ENCODE measurements at places on chromosomes 2 and 18.

DNA sequence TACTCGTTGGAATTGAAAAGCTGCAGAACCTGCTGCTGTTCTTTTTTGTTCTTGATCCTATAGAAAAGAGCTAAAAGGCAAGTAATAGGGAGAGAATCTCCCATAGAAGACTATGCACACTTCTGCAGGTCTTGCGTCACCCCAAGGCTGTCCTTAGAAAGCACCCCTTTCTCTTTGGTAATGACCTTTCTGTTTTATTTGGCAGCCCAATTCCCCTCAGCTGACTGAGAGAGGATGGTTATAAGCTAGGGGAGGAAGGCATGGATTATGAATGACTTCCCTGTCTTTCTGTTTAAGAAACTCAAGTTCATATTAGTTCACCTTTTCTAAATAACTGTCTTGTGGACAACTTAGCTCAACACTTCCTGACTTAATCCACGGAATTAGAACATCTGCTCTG is 122.9 kb downstream of the TXNL1 start:
- no peak for DNase-seq

GRCh38 chr2:5677133-5677532 is 15.1 kb upstream of the SOX11 start:
- no peak for DNase-seq

- DNase-seq, result no peak
These were observed 185.6 kb downstream of the RTP5 start for GRCh38 chr2:242054881-242055801.

GRCh38 chr2:130381145-130381544 is 25.3 kb downstream of the PTPN18 start:
- no peak for DNase-seq

DNA sequence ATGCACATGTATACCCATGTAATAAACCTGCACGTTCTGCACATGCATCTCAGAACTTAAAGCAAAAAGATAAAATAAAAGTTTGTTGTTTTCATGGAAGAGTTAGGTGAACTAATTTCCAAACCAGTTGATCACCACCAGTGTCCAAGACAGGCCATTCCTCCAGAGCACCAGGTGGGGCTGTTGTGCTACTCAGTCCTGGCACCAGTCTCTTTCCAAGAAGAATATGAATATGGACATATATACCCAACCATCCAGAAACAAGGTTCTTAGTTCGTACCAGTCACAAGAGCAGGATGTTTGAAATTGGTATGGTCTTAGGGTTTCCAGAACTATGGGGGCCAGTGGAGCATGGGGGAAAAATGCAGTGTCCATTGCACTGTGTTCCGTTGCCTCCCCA is 17.2 kb upstream of the TNP1 start:
- DNase-seq, result no peak

- DNase-seq, result no peak
These were observed 21.0 kb downstream of the PAX8 start for GRCh38 chr2:113257516-113258264.

DNA sequence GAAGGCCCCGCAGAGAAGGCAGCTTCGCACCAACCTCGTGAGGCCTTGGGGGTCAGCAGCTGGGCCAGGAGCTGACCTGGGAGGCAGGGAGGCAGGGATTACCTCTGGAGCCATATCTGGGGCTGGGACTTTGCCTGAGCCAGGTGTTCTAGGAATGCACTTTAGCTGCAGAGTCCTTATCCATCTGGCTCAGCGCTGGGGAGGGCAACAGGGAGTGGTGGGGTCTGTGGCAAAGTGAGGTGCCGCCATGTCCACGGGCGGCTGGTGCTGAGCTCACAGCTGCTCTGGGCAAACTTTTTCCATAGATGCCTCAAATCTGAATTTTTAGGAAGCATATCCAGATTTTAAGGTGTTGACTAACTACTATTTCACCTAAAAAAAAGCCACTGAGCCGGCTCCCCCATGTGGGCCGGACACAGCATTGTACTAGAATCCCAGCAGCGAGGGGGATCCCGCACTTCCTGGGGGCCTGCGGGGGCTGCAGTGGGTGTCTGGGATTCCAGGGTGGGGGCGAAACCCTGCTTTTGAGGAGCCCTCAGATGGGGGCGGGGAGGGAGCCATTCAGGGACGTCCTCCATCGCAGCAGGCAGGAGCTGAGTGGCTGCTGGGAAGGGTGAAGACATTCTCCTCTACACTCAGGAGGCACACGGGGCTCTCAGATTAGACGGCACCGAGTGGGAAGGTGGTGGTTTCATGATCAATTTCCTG is 34.6 kb downstream of the RTP5 start:
- no peak for DNase-seq

- DNase-seq, result peak; percentile 79
These were observed 12.2 kb downstream of the ARPC2 start for GRCh38 chr2:218229239-218229638.

GRCh38 chr18:32707586-32707985 is 65.2 kb downstream of the KLHL14 start:
- no peak for DNase-seq

GRCh38 chr2:64857581-64858471 is 131.4 kb upstream of the SLC1A4 start:
- DNase-seq, result no peak

- no peak for DNase-seq
These were observed 13.5 kb upstream of the CALCRL start for GRCh38 chr2:187461294-187462261.

GRCh38 chr2:32864334-32865111 is 82.2 kb upstream of the LTBP1 start:
- no peak for DNase-seq

- no peak for DNase-seq
These were observed 18.1 kb downstream of the ARHGAP28 start for GRCh38 chr18:6747646-6748045.

DNA sequence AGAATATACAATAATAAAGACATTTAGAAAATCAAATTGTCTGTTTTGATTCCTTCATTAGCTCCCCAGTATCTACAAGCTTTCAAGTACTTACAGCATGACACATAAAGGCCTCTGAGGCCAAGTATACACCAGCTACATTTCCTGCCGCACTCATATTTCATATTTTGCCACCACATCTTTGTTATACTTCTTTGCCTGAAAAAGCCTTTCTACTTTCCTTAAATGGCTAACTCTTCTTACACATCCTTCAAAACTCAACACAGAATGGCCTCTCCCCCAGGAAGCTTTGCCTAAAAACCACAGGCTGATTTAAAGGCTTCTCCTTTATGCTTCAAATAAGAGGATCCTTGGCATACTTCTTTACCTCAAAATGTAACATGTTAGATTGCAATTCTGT is 4.5 kb downstream of the STK17B start:
- DNase-seq, result no peak

GRCh38 chr2:94861308-94862152 is 9.7 kb upstream of the TEKT4 start:
- no peak for DNase-seq

GRCh38 chr2:79977792-79978191 is 326.8 kb downstream of the LRRTM1 start:
- DNase-seq, result no peak

- DNase-seq, result no peak
These were observed 6.6 kb upstream of the PTMA start for GRCh38 chr2:231701456-231702373.

GRCh38 chr2:241363426-241363825 is 7.3 kb downstream of the FARP2 start:
- no peak for DNase-seq

- no peak for DNase-seq
These were observed 803.2 kb upstream of the POU3F3 start for GRCh38 chr2:104050656-104051242.

- peak; percentile 22 for DNase-seq
These were observed 2.8 kb downstream of the NOL4 start for GRCh38 chr18:34221971-34222306.

GRCh38 chr2:162113776-162114168 is 38.3 kb downstream of the GCG start:
- no peak for DNase-seq

GRCh38 chr2:224062481-224063297 is 23.6 kb upstream of the SERPINE2 start:
- no peak for DNase-seq

DNA sequence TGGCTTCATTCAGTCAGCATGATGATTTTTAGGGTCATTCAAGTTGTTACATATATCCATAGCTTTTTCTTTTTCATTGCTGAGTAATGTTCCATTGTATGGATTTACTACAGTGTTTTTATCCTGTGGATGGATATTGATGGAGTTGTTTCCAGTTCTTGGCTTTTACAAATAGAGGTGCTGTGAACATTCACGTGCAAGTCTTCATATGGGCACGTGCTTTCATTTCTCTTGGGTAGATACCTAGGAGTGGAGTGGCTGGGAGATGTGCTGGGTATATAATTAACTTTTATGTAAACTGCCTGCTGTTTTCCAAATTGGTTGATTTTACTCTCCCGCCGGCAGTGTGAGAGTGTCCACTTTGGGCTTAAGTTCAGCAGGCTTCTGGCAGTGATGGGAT is 16.5 kb downstream of the AGAP1 start:
- DNase-seq, result no peak

DNA sequence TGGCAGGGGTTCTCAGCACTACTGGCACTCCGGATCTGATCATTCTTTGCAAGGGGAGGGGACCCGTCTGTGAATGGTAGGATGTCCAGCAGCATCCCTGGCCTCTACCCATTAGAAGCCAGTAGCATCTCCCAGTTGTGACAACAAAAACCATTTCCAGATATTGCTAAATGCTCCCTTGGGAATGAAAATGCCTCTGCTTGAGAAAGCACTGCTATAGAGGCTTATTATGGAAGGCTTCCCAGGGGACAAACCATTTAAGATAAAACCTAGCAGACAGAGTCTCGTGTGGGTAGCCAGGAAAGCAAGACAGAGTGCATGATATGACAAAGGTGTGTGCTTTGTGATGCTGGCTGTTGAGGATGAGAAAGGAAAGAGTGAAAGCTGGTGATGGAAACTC is 273.7 kb downstream of the TMX3 start:
- DNase-seq, result no peak

GRCh38 chr2:177396703-177397460 is 4.3 kb downstream of the AGPS start:
- no peak for DNase-seq

DNA sequence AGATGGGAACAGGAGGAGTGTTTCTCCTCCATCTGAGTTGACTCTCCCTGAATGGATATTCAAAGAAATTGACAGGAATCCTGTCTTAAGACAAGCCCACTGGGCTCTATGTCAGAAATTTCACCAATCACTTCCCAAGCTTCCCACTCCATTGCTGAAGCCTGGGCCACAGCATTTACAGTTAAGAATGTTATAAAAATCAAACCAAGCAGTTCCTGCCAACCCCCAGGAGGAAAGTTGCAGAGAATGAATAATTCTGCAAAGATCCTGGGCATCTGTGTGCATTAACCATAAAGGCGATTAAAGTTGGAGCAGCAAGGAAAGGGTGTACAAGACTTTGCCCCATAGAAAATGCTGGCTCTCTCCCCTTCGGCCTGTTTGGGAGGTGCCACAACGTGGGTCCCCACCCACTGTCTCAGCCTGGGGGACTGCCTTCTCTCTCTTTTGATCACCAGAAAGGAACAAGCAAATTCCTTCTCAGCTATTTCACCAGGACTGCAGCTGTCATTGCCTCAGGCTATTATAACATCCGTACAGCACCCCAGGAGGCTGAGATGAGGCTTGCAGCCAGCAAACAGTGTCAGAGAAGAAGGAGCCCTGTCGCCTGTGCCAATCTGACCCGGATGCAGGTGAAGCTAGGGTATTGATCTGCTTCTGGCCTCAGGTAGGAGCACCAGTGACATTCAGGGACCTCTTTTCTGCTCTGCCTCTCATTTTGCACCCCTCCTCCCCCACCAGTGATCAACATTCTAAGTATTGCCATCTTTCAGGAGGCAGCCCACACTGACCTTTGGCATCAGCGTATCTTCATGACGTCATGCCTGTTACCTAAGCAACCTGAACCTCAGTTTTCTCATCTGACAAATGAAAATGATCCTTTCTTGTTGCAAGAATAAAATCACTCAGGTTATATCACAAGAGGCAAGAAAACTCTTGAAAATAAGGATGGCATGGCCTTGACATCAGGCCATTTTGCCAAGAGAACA is 219.0 kb downstream of the SH3BP4 start:
- DNase-seq, result no peak

DNA sequence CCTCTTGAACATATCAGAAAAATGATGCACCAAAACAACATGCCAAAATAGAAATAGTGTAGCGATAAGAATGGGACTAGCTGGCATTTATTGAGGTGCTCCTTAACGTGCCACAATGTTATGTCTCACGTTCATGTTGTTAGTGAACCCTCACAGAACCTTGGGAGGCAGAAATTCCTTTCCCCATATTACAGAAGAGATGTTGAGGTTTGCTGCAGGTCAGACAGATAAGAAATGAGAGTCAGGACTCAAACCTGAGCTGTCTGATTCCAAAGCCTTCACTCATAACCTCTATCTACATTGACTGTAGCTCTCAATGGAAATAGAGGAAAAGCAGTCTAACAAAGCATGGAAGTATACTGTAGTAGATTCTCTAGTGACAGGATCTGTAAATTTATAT is 163.3 kb upstream of the STK17B start:
- DNase-seq, result no peak

- no peak for DNase-seq
These were observed 91.8 kb downstream of the METTL8 start for GRCh38 chr2:171342067-171342413.

DNA sequence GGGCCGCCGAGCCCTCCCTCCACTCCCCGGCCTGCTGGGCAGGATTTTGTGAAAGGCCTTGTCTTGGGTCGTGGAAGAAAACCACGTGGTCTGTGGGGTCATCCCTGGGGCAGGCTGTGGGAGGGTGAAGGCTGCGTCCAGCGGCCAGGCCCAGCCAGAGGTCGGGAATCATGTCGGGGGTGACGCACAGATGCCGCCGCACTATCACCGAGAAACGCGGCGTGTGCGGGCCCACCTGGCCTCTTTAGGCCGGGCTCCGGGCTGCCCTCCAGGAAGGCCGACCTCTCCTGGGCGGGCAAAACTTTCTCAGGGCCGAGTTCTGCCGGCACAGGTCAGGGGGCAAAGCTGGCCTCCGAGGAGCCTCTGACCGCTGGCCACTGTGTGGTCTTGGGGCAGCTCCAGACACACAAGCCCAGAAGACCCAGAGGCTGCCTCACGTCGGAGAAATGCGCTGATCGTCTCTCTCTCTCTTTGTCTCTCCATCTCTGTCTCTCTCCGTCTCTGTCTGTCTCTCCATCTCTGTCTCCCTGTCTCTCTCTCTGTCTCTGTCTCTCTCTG is 28.4 kb downstream of the NFATC1 start:
- no peak for DNase-seq

DNA sequence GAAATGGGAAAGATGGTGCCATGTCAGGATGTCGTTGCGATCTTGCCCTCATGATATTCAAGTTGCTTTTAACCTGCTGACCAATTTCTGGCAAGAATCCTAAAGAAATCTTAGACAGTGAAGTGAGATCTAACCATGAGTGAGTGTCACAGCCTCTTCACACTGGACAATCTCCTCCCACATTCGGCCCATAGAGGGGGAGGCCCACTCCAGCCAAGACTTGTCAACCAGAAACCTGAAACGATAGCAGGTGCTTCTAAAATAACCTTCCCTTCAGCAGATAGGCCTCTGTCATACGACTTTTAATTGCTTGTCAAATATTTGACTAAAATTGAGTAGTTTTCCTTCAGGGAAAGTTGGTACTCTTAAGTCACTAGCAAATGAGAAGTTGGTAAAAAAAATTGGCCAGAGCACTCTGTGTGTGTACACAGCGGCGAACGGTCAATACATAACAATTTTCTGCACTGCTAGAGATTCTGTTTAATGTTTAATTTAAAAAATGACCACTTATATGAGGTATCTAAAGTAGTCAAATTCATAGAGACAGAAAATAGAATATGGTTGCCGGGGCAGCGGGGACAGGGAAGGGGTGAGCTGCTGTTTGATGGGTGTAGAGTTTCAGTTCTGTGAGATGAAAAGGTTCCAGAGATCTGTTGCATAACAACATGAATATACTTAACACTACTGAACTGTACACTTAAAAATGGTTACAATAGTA is 110.2 kb downstream of the VAPA start:
- no peak for DNase-seq

Data from GM13976 (cell line).